ENCODE measurements at places on chromosomes 2 and 18.

DNA sequence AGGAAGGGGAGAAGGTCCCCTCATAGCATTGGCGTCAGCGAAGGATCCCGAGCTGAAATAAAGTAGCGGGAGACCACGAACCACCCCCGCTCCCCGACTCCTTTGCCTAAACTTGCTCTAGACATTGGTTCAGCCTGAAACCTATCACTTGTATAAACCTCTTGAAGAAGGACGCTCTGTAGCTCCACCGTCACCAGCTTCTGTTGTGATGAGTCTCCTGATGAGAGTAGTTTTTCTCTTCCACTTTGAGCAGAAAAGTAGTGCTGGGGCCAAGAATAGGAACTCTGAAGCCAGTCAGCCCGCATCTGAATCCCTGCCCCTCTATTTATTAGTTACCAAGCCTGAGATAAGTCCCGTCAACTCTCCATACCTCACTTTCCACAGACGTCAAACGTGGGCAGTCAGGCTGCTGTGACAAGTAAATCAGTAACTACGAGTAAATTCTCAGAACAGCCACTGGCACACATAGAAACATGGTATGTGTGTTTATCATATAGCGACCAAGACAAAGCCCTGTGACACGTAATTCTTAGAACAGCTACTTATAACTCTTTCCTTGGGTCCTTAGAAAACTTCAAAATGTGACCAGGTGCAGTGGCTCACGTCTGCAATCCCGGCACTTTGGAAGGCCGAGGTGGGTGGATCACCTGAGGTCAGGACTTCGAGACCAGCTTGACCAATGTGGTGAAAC, 61.7 kb downstream of the CD226 start:
- no peak for DNase-seq

GRCh38 chr2:168118733-168119514, 128.5 kb downstream of the STK39 start:
- no peak for DNase-seq

DNA sequence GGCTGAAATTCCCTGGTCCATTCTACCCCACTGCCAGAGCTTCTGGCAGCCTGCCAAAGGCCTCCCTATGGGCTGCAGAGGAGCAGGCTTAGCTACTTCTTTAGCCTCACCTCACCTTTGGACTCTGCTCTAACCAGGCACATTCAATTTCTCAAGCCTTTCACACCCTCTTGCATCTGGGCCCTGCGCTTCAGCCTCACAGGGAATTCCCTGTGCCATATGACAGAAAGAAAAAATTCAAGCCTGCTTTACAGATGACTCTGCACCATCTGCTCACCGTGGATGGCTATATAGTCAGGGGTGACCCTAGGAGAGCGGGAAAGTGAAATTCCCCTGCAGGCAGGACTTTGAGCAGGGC, 62.5 kb downstream of the REEP1 start:
- DNase-seq = no peak

- no peak for DNase-seq
Measured at GRCh38 chr2:202267495-202267894, 1.9 kb downstream of the NOP58 start.

GRCh38 chr2:229098801-229099200, 172.3 kb downstream of the PID1 start:
- DNase-seq = no peak

- DNase-seq = no peak
Measured at GRCh38 chr18:79199691-79200374, 130.6 kb downstream of the ATP9B start.

DNA sequence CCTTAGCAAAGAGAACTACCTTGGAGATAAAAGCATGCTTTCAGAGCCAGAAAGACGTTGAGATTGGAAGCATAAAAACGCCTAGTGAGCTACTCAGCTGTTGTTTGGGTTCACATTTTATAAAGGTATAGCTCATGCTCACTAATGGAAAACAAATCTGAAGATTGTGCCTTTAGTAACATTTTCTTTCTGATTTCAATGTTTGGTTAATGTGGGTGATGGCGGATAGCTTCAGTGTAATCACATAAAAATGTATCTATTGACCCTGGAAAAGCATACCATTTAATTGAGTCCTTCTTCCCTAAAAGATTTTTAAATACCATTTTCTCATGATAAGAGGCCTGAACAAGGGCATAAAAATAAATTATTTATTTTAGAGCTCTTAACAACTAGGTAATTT, 73.4 kb downstream of the DTNA start:
- DNase-seq = no peak

DNA sequence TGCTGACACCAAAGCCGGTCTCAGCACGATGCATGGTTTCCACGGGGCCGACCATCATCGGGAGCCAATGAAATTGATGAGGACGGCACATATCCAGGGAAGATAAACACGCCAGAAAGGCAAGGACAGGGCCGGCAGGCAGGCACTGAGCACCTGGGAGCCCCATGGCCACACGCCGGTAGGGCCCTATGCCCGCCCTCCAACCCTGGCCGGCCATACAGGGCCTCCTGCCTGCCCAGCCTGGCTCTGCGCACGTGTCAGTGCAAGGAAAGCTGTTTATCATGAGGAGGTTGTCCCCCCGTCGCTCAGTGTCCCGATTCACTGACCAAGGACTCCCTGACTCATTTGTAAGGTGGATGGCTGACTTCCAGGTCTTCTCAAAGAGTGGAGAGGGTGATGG, 237.5 kb downstream of the GLI2 start:
- no peak for DNase-seq

- DNase-seq = no peak
Measured at GRCh38 chr2:234971496-234971895, 19.7 kb downstream of the SH3BP4 start.

DNA sequence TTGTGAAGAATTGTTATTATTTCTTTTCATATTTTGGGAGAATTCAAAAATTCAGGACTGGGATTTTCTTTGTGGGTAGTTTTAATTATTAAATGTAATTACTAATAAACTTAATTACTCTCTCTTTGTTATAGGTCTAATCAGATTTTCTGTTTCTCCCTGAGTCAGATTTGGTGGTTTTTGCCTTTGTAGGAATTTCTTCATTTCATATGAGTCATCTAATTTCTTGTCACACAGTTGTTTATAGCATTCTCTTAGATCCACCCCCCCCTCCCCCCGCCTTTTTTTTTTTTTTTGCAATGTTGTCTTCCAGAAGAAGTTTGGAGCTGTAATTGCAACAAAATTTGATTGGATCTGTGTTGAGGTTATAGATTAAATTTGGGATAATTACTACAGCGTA, 26.0 kb upstream of the GALR1 start:
- DNase-seq = no peak

DNA sequence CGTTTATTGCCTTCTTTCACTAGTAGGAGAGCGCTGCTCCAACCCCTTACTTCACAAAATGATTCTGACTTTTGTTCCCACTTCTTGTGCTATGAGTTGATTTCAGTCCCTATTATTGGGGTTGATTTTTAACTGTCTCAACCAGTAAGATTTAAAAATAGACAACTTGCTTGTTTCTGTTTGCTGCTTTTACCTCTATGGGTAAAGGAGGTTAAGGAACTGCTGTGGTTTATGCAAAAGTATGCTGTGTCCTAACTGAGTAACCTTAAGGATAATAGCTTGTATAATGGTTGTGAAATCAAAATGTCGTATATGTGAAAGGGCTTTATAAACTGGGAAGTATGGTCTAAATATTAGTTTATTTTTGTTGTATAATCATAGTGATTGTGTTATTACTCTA, 22.6 kb downstream of the ALMS1 start:
- no peak for DNase-seq

- DNase-seq = no peak
Measured at GRCh38 chr18:21669736-21670285, 34.8 kb downstream of the ABHD3 start.

- no peak for DNase-seq
Measured at GRCh38 chr18:79315596-79315995, 80.1 kb upstream of the NFATC1 start.

DNA sequence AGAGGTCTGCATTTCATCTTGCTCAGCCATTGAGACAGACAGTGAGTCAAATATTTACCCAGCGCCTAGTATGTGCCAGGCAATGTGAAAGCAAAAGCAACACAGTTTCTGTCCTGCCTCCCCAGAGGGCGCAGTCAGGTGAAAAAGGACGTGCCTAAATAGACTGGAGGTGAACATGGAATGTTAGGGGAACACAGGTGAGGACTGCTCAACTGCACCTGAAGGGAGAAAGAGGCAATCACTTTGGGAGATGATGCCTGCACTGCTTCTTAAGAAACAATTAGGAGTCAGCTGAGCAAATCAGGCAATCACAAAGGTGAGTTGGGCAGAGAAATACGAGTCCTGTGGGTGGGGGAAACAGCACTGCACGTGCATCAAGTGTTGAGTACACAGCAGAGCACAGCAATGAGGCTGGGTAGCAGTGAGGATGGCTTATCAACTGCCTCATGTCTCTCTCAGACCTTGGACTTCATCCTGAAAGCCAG, 218.3 kb upstream of the SMAD7 start:
- no peak for DNase-seq

DNA sequence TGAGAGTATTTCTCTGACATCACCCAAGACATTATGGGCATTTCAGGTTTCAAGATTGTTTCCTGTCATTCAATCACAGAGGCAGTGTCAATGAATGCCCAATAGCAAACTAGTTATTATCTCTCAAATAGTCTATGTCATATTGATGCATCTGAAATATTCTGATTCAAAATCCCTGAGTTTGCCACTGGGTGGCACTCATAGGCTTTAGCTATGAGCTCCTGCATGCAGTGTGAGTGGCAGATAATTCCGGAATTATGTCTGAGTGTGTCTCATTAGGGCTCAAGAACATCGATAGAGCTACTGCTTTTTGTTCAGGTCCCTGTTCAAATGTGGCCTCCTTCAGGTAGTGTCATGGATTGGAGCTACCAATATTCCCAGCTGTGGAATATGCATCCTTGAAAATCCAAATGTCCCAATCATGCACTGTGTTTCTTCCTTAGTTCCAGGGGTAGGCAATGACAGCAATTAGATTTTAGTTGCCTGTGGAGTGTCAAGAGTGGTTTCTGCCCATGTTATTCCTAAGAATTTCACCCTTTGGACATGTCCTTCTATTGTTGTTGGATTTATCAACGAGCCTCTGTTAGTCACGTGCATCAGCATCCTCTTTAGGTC, 7.8 kb upstream of the OR6B3 start:
- peak; percentile 8 for DNase-seq

GRCh38 chr2:29495068-29495467, 379.9 kb downstream of the CLIP4 start:
- DNase-seq = no peak

DNA sequence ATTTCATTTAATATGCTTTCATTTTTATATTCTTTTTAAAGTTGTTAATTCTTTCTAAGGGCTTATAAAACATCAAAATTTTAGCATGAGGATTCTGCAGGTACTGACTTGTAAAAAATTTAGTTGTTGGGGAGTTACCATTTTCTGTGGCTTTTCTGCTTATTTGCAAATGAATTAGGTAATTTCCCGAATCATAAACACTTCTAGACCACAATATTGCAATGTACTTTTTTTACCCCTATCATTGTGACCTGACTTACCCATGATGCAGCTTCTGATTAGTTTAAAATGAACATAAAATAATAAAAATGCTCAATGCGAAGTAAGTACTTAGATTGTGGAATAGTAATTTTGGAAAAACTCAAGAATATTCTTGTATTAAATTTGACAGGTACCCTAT, 11.4 kb downstream of the ARL6IP6 start:
- DNase-seq = no peak

DNA sequence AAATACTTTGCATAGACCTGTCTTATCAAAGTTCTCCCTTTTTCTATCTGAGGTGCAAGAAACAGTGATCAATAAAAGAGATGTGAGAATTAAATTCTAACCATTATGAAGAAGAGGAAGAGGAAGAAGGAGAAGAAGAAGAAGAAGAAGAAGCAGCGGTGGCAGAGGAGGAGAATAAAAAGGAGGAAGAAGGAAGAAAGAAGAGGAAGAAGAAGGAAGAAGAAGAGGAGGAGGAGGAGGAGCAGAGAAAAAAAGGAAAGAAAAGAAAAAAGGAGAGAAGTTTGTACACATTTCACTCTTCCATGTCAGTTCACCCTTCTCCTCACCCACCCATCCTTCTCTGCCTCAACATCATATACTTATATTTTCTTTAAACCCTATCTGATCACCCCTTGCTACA, 68.4 kb downstream of the METTL4 start:
- no peak for DNase-seq

GRCh38 chr2:112831946-112832840, 4.4 kb downstream of the IL1B start:
- no peak for DNase-seq

DNA sequence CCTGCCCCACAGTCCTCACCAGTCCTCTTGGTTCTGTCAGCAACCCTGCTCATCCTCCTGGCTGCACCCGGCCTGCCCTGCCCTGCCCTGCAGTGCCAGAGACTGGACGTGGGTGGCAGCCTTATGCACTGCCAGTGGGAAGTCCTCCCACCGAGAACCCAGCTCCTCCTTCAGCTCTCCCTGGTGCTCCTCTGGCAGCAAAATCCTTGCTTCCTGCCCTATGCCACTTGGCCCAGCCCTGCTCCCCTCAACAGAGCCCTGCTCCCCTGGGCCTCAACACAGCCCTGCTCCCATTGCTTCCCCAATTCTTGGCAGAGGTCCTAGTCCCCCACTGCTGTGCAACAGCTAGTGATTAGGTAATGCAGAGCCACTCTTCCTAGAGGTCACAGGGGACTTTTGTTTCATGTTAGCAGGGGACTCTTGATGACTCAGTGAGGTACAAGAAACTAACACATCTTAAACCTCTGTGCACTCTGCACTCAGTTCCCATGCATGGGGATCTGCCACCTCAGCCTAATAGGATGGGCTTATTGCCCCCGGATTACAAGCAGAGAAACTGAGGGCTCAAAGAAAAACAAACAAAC, 58.0 kb upstream of the EDAR start:
- no peak for DNase-seq

- no peak for DNase-seq
Measured at GRCh38 chr2:71944183-71944550, 203.5 kb downstream of the CYP26B1 start.

GRCh38 chr2:212385241-212385640, 153.4 kb downstream of the ERBB4 start:
- DNase-seq = no peak

GRCh38 chr2:71563872-71564271, 110.5 kb downstream of the DYSF start:
- DNase-seq = no peak

GRCh38 chr2:215613280-215613679, 177.4 kb upstream of the FN1 start:
- no peak for DNase-seq

DNA sequence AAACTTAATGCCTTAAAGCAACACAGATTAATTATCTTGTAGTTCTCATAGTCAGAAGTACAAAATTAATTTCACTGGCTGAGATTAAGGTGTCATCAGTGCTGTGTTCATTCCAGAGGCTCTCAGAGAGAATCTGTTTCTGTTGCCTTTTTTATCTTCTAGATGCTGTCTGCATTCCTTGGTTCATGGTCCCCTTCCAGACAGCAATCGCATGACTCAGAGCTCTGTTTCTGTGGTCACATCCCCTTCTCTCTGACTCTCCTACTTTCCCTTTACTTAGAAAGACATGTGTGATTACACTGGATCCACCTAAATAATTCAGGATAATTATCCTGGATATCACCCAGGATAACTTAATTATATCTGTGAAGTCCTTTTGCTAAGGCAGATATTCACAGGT, 148.6 kb downstream of the MAIP1 start:
- DNase-seq = no peak

All from T1000 (cell line).